Neural crest cell (in vitro differentiated cells): ENCODE measurements at places on chromosomes 1 and 21. TPM values are rescaled to one million over a fixed set of nuclear protein-coding genes. Genes with fewer than 3 reads are reported as not detected.

- peak; percentile 63 for DNase-seq
Observed at GRCh38 chr1:6438047-6438525, 13.5 kb downstream of the ESPN start.

DNA sequence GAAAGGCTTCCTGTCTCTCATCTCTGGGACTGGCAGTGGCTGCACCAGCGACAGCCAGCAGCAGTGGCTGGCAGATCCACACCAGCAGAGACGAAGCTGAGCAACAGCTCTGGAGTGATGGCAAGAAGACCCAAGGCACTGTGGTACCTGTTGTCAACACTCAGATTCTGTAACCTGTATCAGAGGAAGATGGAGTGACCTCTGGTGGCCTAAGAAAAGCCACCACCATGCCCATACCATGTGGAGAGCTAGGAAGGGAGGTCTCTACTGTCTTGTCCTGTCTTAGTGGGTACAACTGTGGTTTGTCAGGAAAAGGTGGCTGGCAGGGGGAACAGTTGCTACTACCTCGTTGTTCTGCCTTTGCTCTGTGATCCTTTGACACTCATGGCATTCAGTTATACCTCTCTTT lies 22.5 kb upstream of the RHBDL2 start:
- DNase-seq = no peak

DNA sequence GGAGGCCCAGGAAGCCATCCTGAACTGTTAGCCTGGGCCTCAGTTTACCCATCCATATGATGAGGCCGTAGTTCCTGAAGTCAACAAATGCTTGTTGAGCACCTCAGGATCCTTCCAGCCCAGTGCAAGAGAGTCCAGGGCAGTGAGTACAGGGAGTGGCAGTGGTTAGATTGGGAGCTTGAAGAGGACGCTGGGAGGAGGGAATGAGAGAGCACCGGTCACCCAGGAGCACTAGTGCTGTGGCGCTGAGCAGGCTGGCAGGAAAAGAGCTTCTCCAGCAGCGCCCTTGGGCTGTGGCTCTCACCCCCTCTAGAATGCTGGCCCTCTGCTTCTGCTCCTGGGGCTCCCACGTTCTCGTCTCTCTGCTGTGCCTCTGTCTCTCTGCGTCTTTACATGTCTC lies 10.2 kb upstream of the SSBP3 start:
- no peak for DNase-seq

DNA sequence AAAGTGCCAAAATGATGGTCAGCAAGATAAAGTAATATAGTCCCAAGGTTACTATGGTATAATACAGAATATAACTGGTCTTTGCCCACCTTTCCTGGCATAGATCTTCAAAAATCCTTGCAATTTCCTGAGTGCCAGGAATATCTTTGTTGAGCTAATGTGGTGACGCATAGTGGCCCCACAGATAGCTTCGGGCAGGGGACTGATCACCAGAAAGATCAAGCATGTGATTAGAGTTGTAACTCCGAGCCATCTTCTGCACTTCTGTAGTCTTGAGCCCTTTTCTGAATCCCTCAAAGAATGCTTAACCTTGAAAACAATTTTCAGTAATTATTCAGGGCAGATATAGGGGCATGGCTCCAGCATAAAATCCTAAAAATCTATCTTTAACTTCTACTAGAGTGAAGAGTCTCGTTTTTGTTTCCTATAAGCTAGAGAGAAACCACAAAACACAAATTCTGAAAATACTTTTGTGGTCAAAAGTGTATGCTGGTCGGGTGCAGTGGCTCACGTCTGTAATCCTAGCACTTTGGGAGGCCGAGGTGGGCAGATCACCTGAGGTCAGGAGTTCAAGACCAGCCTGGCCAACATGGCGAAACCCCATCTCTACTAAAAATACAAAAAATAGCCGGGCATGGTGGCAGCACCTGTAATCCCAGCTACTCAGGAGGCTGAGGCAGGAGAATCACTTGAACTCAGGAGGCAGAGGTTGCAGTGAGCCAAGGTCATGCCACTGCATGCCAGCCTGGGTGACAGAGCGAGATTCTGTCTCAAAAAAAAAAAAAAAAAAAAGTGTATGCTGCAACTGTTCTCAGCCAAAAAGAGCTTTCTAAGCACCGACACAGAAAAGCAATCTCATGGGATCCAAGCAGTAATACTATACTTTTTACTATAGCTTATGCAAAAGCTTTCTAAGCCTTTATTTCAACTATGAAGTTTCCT lies 62.8 kb downstream of the NVL start:
- DNase-seq = no peak

Gene CAMK2N1
- 31.4 and 34.7 TPM in 2 replicates for total RNA-seq

- no peak for DNase-seq
Observed at GRCh38 chr1:245679821-245680780, 525.3 kb downstream of the KIF26B start.

Gene DISP1
- total RNA-seq = 11.8 and 13.6 TPM in 2 replicates

DNA sequence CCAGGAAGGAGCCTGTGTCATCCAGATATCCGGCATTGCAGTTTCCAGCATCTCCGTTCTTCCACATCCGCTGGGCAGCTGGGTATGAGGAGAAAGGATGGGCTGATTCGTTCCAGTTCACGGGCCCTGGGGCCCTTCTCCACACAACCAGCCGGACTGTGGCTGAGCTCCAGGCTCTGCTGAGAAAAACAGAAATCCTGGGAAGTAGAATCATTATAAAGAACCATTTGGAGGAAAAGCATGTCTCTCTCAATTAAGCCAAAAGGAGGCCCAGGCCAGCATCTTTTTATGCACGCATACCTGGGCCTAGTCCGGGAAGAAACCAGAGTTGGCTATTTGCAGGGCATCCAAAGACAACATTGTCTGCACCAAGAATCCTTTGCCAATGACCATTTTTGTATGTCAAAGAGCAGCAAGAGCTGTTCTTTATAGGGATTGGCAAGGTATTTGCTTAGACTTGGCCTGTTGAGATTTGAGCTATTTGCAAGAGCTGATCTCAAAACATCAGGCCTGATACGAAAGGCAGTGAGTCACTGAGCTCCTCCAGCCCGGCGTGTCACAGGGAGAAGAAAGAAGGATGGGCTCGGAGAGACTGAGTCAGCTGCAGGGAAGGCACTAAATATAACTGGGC lies 84.9 kb upstream of the ARHGEF16 start:
- DNase-seq = no peak

GRCh38 chr1:169060919-169061639 lies 45.4 kb upstream of the ATP1B1 start:
- DNase-seq = no peak

Gene CTH
- total RNA-seq = 11.3 and 12.4 TPM in 2 replicates

DNA sequence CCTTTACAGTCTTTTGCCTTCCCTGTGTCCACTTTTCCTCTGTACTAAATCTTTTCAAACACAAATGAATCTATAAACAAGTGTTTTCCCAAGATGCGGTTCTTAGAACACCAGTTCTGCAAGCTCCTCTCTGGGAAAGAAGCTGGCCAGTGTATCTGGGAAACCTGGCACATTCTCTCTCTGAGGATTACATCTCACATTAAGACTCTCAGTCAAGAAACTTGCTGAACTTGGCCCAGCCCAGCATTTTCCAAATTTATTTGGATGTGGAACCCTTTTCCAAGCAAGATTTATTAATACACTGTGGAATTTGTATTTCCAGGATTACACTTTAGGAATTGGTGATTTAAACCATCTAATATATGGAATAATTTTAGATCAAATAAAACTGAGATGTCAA lies 105.7 kb downstream of the ZNF281 start:
- DNase-seq = no peak

GRCh38 chr1:96559707-96560596 lies 161.6 kb upstream of the PTBP2 start:
- no peak for DNase-seq

- DNase-seq = no peak
Observed at GRCh38 chr1:5424802-5425703, 567.2 kb downstream of the NPHP4 start.

Gene ACTN2
- 0.54 and 0.91 TPM in 2 replicates for total RNA-seq

Gene SLC45A1
- 2.5 TPM in 2 replicates for total RNA-seq

- DNase-seq = no peak
Observed at GRCh38 chr1:203934651-203935050, 73.3 kb downstream of the SNRPE start.
